Fibroblast of the conjunctiva (primary cell): ENCODE measurements at places on chromosomes 4 and X.
A peak's percentile ranks its signal among the peaks of the same experiment; 100 is the strongest.

GRCh38 chr4:102343964-102344519 lies 1.2 kb downstream of the SLC39A8 start:
- DNase-seq, result no peak

DNA sequence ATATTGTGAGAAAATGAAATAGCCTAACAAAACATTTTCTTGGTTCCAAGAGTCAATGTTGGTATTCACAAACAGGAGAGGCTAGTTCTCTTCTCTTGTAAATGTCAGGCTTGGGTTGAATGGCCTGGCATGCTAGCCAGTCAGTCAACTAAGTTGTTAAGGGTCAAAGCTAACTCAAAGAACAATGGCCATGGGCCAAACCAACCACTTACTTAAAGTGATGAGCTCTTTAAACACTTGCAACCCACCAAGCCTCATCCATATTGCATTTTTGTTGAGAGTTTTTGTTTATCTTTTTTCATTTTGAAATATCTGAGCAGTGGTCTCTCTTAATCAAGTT lies 394.5 kb downstream of the RAB28 start:
- DNase-seq, result no peak

DNA sequence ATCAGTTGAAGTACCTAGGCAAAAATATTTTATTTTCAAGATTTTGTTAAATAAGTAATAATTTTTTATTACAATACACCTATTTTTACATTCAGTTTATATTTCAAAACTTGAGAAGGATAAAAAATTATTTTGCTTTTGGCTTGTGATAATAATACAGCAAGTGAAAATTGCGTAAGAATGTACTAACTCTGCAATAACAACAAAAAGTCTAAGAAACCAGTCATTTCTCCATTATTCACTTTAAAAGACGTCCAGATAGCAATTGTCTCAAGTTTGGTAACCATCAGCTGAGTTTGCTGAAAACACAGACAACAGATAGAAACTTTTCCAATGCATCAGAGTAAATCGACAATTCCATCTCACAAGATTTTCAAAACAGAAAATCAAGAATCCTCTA lies 12.1 kb downstream of the CXCL8 start:
- no peak for DNase-seq

- no peak for DNase-seq
Measured at GRCh38 chrX:34879886-34880285, 62.7 kb upstream of the FAM47B start.

DNA sequence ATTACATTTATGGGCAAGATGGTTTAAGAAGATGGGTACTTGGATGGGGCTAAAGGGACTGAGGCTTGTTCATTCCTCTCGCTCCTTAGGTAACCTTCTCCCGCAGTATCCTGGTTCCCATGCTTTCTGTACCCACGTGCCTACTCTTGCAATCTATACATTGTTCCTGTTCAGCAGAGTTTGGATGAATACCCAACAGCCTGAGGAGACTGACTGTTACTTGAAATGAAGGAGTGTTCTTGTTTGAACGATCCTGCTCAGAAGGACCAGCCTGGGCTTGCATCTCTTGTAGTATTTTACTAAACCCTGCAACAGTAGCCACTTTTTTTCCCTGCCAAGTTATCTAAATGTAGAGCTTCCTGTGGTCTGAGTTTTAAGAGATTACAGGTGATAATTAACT lies 33.7 kb upstream of the ADH6 start:
- DNase-seq, result no peak

DNA sequence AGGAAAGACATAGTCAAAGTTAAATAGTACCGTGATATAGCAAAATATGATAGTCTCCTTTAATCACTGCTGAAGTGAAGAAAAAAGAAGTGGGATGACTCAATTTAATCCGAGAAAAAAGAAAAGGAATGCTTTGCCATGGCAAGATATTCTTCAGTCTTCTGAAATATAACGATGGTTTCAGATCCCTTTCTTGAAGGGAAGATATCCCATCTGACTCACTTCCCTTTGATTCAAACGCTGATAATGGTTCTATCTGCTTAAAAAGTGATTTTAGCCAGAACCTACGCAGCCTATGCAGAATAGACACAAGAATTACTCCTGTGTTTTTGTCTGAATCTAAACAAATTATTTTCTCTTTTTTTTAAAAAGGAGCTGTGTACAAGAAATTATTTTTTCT lies 68.1 kb upstream of the FTHL17 start:
- DNase-seq, result no peak

- no peak for DNase-seq
Measured at GRCh38 chr4:1564535-1565375, 119.4 kb downstream of the FAM53A start.

GRCh38 chr4:176539091-176539784 lies 219.5 kb downstream of the SPCS3 start:
- DNase-seq, result no peak

GRCh38 chr4:18869166-18869565 lies 847.6 kb upstream of the LCORL start:
- no peak for DNase-seq

- peak; percentile 61 for DNase-seq
Measured at GRCh38 chr4:87633243-87633642, 16.8 kb upstream of the DMP1 start.

- peak; percentile 5 for DNase-seq
Measured at GRCh38 chrX:68895341-68895755, 66.5 kb downstream of the EFNB1 start.

DNA sequence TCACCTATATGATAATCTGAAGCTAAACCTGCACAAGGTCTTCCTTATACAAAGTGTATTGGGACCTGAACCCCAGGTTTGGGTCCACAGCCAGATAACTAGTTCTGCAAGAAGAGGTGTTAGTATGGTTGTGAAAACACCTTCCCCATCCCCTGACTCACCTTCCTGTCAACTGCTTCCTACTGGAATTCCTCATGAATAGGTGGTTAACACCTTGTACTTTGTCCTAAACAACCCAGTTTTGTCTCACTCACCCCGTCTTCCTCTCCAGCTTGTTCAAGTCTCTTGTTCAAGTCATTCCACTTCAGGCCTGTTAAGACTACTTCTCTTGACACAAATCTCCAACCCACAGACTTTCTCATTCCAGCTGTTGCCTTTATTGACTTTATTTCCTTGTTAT lies 45.5 kb downstream of the CCNG2 start:
- DNase-seq, result no peak

GRCh38 chr4:163550869-163551267 lies 56.4 kb downstream of the TMA16 start:
- no peak for DNase-seq

GRCh38 chr4:174244441-174244840 lies 39.0 kb downstream of the FBXO8 start:
- DNase-seq, result no peak

DNA sequence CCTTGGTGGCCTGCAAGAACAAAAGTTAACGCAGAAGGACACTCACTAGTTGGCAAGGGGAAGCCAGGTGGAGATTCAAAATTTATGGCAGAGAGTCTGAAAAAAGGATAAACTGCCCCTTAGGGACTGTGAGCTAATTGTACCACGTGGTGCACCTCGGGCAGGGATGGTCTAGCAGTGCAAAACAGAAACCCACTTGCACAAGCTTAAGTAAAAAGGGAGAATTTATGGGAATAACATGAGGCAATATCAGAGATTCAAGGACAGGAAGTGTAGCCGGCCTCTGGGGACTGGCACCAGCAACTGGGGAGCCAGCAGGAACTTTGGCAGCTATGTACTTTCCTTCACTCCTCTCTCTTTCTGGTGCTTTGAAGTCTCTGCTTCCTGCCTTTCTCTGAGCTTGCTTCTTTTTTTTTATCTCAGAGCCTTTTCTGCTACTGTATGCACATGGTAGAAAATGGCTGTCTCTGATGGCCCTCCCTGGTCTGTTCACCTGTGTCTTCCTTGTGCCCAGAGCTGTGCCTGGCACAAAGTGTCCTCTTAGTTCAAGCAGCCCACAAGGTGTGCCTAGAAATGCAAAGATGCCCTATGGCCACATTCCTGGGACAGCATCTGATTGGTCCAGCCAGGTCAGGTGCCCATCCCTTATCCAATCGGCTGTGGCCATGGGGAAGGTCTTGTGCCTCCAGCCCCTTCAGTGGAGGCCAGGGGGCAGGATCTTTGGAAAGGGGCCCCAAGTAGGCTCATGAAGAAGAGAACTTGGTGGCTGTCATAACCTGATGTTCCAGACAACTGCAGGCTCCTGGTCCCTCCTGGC lies 114.8 kb upstream of the ATP6AP2 start:
- no peak for DNase-seq

GRCh38 chrX:87397103-87397886 lies 120.3 kb upstream of the KLHL4 start:
- DNase-seq, result no peak

GRCh38 chr4:138209094-138209493 lies 33.1 kb downstream of the SLC7A11 start:
- no peak for DNase-seq

GRCh38 chr4:118589471-118590055 lies 95.6 kb upstream of the METTL14 start:
- no peak for DNase-seq

DNA sequence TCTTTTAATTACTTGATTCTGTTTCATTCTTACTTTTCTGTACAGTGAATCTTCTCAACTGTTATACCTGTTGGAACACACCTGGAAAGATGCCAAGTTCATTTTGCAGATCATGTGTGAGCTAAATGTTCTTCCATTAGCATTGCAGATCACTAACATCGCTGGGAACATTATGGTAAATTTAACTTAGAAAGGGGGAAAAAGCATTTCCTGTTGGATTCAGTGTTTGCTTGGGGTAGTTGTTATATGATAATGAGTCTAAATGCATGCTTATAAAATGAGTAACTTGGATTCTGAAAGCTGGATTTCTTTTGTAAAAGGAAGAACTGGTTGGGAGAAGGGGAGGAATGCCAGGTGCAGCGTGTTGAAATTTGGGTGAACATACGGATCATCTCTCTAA lies 47.6 kb downstream of the POLA1 start:
- DNase-seq, result no peak

GRCh38 chr4:6681191-6681590 lies 12.5 kb upstream of the S100P start:
- DNase-seq, result no peak

DNA sequence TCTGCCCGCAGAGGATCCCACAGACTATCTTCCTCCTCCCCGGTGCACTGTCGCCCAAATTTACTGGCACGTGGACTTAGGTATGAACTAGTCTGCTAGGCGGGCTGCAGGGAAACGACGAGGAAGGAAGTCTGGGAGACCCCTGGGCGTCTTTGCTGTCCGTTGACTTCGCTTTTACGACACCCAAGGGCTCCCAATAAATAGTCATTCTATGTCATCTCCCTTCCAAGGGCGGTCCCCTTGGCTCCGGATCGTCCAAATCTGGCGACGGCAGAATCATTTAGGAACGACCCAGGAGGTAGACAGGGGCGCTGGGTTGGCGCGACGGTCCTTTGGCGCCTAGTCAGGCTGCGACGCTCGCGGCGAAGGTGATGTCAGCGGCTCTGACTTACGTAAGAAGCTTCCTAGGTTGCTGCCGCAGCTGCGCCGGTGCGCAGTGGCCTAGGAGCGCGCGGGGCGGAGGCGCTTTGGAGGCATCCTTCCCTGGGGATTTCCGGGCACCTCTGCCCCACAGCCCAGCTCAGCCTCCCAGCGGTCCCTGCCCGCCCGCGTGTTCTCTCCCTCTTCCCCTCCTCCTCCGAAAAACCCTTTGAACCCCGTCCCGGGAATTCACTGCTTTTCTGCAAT lies 2.2 kb downstream of the NHS start:
- no peak for DNase-seq

DNA sequence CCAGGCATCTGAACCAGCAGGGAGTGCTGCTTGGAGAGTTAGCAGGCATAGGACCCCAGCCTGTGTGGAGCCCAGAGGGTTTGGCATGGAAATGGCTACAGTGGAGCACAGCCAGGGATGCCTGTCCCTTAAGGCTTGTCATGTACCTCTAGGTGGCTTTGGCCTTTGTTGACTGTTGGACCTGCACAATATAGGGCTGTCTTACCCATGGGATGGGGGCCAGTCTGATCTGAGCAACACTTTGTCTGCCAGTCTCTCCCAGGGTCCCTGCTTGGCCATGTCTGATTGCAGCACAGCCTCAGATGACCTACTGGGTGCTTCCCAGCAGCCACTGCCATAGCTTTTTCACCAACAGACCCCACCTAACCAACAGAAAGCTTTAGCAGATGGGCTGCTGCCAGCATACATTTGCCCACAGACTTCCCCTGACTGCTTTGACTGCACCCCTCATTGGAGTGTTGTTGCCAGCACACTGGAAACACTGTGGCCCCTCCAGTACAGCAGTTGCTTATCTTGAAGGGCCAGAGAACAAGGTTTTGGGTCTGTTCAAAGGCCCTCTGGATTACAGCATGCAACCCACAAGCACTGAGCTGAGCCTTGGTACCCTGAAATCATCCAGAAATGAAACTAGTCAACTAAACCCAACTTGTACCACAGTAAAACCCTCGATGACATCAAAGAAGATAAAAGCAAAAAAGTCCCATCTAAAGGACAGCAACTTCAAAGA lies 22.1 kb downstream of the ANAPC10 start:
- no peak for DNase-seq

DNA sequence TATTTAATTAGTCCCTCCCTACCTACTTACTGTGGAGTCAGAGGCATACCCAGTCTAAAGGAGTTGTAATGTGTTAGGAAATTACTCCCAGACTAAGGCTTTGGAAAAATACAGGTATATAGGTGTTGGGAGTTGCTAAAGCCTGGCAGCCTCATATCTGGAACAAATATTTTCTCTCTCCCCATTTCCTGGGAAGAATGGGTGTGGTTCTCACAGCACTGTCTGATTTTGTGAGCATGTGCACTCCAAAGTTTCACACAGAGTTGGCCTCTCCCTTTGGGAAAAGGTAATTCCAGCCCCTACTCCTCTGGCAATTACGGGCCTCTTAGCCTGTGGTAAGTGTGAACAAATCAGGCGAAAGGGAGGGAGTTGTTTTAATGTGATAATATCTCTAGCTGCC lies 187.0 kb downstream of the MID1IP1 start:
- no peak for DNase-seq

DNA sequence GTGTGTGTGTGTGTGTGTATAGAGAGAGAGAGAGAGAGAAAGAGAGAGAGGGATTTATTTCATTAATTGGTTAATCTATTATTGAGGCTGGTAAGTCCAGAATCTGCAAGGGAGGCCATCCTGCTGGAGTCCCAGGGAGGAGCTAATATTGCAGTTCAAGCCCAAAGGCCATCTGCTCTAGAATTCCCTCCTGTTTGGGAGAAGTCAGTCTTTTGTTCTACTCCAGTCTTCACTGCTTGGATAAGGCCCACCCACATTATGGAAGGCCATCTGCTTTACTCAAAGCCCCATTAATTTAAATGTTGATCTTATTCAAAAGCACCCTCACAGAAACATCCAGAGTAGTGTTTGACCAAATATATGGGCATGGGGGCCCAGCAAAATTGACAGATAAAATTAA lies 317.5 kb upstream of the RASGEF1B start:
- DNase-seq, result no peak

- no peak for DNase-seq
Measured at GRCh38 chrX:119455264-119455663, 13.0 kb upstream of the SLC25A5 start.

DNA sequence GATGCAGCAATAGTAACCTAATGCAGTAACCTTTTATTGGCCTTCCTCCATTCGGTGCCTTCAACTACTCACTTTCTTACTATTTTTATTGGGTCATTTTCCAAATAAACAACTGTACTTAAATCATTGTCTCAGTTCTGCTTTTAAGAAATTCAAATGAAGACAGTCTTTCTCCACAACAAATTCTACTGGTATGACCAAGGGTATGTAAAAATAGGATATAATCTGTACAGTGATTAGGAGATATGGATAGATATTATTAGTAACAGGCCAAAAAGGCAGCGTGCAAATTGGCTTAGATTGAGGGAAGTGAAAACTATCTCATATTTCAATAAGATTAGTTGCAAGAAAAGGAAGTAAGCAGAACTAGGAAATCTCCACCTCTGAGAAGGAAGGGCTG lies 177.4 kb upstream of the PPP1R2C start:
- no peak for DNase-seq
